ENCODE measurements at places on chromosomes 4 and X. TPM values are rescaled to one million over a fixed set of nuclear protein-coding genes. Genes with fewer than 3 reads are reported as not detected.

- no peak for DNase-seq
Measured at GRCh38 chr4:38306482-38307071, 346.4 kb downstream of the PTTG2 start.

DNA sequence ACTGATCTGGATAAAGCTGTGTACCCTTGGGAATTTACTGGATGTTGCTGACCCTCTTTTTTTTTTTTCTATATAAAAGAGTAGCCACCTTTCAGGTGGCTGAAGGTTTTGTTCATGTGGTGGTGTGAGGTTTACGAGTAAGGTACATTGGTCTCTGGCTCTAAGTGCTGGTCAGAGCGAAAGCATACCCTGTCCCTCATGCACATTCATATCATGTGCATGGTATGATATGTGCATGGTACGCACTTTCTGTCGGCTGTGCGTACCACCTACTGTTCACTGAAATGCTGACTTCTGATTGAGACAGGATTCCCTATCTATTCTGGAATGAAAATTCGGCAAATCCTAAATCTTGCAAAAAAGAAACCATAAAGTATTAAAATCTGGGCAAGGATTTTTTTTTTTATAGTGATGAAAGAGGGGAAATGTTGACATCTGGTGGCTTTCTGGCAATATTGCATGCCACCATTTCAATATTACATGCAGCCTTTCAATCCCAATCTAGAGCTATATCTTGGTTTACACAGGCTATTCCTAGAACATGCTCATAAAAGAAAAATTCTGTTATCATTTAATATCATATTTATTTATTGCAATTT lies 32.8 kb downstream of the FAM149A start:
- no peak for DNase-seq

SPINK2 gene
- total RNA-seq: not detected

DNA sequence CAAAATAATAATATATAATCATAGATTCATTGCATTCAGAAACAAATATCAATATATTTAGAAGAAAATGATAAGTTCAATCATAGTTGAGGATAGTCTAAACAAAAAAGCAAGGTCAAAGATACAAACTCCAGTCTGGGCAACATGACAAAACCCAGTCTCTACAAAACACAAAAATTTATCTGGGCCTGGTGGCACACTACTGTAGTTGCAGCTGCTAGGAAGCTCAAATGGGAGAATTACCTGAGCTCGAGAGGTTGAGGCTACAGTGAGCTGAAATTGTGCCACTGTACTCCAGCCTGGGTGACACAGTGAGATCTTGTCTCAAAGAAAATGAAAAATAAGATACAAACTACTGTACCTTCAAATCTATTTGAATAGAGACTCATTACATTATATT lies 52.7 kb upstream of the ANXA10 start:
- no peak for DNase-seq

GRCh38 chr4:151676301-151676700 lies 84.5 kb downstream of the GATB start:
- DNase-seq: no peak

DNA sequence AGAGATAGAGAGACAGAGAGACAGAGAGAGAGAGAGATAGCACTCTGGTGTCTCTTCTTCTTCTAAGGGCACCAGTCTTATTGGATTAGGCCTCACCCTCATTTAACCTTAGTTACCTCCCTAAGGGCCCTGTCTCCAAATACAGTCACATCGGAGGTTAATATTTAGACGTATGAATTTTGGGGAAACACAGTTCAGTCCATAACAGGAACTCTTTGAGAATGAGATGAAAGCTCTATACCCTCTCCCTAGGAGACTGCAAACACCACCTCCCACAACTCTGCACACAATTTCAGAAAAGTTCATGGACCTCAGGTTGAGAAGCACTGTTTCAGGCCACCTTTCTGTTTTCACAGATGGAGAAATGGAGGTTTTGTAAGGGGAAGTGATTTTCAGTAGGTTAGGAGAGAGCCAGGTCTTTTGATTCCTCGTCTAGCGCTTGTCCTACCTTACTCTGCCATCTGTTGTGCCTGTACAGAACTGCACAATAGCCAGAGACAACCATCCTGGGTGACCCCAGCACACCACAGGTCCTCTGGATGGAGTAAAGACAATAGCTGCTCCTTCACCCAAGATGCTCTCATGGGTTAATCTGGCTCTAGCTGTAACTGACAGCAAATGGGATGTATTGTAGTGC lies 16.9 kb upstream of the LOC101059915 start:
- DNase-seq: no peak

Measured in thoracic aorta (tissue), 2 donors.